ENCODE measurements at places on chromosomes 2 and 18. TPM values are rescaled to one million over a fixed set of nuclear protein-coding genes. Genes with fewer than 3 reads are reported as not detected.

ANTXR1 gene
- polyA plus RNA-seq, result 12.3 TPM

- no peak for DNase-seq
These were observed 3.1 kb downstream of the SPOPL start for GRCh38 chr2:138504546-138505235.

DNA sequence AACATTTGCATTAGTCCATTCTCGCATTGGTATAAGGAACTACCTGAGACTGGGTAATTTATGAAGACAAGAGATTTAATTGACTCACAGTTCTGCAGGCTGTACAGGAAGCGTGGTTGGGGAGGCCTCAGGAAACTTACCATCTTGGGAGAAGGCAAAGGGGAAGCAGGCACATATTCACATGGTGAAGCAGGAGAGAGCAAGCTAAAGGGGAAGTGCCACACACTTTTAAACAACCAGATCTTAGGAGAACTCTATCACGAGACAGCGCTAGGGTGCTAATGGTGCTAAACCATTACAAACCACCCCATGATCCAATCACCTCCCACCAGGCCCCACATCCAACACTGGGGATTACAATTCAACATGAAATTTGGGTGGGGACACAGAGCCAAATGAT is 201.7 kb upstream of the MGAT5 start:
- no peak for DNase-seq

- DNase-seq, result no peak
These were observed 65.2 kb upstream of the FIGN start for GRCh38 chr2:163800951-163801381.

CTAGE1 gene
- not detected for polyA plus RNA-seq

DNA sequence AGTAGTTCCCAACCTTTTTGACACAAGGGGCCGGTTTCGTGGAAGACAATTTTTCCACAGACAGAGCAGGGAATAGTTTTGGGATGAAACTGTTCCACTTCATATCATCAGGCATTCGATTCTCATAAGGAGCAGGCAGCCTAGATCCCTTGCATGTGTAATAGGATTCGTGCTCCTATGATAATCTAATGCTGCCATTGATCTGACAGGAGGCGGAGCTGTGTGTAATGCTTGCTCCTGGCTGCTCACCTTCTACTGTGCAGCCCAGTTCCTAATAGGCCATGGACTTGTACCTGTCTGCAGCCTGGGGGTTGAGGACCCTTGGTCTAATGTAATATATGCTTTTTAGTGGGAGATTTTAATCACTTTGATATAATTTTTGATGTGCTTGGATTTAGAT is 188.7 kb upstream of the KLHL14 start:
- DNase-seq, result no peak

SEMA4F gene
- polyA plus RNA-seq, result 8.0 TPM

PARD6G gene
- polyA plus RNA-seq, result 14.0 TPM

SERPINB3 gene
- 0.58 TPM for polyA plus RNA-seq

STAMBP gene
- polyA plus RNA-seq, result 64.0 TPM

UGT1A10 gene
- polyA plus RNA-seq, result 0.35 TPM

DNA sequence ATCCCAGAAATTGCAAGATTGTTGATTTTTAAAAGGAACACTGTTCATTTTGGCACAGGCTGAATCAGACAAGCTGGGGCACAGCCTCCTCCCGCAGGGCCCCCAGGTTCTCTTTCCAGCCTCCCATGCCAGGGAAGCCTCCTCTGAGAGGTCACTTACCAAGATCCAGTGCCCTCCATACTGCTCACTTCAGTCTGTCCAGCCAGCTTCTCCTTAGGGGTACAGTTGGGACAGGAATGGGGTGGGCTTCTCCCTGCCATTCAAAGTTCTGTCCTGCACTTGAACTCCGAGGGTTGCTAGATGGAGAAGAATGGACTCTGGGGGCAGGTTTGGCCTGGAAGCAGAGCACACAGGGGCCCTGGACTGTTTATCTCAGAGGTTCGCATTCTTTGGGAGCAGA is 7.5 kb upstream of the CYP26B1 start:
- DNase-seq, result no peak

- no peak for DNase-seq
These were observed 776.8 kb downstream of the CCDC85A start for GRCh38 chr2:56960581-56960980.

PRKAG3 gene
- polyA plus RNA-seq, result not detected

DNA sequence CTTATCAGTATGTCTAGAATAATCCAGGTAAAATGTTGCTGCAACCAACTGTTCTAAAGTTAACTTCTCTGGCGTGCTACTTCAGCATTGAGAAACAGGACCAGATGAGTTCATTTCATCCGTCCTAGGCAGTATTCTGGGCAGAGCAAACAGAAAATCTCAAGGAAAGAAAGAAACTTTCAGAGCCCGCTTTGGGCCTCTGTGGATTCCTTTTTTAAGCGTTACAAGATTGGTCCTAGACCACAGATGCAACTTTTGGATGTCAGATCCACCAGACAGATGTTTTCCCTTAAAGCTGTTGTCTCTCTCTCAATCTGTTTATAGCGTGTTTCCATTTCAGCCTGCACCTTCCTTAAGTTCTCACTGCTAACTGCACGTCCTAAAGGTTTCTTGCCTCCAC is 75.0 kb downstream of the BCL2 start:
- DNase-seq, result no peak

DNA sequence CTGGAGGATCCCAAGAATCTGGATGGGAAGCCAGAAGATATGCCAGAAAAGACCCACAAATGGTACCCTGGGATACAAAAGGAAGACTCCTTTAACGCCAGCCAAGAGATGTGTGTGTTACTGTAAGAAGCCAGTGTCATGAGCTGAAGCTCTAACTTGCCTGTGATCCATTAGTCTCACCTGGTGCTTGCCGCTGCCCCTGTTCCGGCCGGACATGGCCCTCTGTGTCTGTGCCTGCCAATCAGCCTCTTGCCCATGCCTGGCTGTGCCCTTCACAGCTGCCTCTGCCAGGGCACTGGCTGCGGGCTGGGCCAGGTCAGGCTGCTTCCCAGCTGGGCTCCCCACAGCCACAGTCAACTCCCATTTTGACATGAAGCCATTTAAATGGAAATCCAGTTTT is 55.4 kb downstream of the POU3F3 start:
- DNase-seq, result no peak

DNA sequence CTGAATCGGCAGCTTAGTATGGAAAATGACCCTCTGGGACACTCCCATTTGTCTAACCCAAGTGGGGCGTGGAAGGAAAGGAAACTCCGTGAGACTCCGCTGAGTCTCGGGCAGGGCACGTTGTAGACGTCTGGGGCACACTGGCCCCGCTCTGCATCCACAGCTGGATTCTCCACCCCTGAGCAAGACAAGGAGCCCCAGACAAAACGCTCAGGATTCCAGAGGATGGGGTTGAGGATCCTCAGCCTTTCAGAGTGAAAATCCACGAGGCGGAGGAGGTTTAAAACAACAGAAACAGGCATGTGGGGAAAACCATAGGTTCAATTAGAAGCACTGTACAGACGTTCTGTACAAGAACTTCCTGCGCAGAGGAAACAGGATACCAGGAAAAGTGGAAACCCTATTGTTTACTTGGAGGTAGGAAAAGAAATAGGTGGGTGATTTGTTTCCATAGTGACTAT is 124.9 kb upstream of the ZNF236 start:
- DNase-seq, result peak; percentile 10

DNA sequence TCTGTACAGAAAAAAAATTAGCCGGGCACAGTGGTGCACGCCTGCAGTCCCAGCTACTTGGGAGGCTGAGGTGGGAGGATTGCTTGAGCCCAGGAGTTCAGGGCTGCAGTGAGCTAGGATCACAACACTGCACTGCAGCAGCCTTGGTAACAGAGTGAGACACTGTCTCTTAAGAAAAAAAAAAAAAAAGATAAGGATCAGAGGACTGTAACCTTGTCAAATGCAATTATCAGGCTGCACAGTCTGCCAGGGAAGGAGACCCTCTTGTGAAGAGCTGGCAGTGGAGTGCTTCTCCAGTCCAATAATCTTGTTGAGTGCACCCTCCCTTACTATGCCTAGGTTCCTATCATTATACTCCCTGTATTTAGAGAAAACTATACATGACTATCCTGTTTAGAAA is 330.7 kb downstream of the PDE11A start:
- DNase-seq, result no peak

DNA sequence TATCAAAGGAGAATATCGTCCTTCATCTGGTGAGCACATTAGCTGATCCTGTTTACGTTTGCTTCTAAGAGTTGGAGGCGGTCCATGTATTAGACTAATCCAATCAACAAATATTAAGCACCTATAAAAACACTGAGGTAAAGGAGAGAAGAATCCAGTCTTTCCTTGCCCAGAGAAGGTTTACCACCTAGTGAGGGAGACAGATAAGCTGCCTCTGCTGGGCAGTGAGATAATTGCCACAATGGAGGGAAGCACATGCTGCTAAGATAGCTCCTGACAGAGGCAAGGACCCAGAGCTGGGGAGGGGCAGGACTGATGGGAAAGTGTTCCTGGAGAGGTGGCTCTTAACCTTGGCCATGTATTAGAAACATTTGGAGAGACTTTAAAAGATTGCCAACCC is 36.7 kb upstream of the ST8SIA5 start:
- no peak for DNase-seq

- peak; percentile 67 for DNase-seq
These were observed 28.2 kb downstream of the DTNA start for GRCh38 chr18:34738175-34738894.

- DNase-seq, result no peak
These were observed 134.7 kb upstream of the GALNT5 start for GRCh38 chr2:157122776-157123175.

DNA sequence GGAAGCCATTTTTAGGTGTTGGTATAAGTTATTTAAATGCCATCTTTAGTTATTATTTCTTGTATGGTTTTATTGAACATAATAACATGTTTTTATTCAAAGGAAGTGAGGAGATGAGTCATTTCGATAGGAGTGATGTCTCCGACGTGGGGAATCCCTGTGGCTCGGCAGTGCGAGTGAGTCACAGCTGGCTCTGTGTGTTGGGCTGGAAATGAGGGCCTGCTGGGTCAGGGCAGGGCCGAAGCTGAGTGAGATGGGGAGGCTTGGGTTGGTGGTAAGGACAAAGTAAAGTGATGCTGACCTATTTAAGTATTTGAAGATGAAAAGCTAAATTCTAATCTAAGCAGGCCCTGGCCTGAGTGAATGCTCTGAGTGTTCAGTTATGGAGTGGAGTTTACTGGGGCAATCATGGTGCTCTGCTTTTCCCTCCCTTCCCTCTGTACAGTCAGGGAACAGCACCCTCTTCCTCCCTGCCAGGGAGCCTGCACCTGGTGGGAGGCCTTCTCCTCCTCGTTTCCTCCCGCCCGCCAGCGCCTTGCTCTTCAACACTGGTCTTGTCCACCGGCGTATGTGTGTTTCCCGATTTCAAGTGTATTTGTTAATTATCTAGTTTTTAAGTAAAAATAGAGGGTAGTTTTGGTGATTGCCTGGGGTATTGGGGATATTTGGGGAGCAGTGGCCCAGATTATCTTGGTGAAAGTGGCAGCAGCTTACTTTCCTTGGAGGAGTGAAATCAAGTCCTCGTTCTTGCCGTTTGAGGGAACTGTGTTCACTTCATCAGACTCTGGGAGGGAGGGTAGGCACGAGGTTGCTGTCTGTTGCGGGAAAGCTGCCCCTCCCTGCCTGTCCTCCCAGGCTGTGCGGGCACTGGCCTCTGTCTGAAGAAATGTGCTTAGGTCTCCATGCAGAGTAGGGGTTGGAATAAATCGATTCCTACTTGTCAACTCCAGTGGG is 157.0 kb downstream of the LDLRAD4 start:
- DNase-seq, result peak; percentile 59

DNA sequence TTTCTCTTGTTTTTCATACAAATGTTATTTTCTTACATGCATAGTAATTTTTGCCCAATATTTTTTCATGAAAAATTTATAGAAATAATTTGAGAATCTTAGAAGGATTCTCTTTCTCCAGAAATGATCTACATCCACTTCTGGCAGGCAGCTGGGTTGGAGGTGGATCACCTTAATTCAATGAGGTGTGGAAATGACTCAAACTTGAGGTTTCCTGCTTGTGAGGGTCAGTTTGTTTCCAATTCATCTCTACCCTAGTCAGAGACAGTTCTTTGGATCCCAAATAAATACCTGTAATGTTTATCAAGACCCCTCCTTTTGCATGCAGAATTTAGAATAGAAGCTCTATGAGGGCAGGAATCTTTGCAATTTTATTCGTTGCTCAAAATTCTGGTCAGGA is 35.0 kb upstream of the DYNAP start:
- DNase-seq, result no peak

- no peak for DNase-seq
These were observed 3.9 kb downstream of the SLC35F6 start for GRCh38 chr2:26767894-26768487.

GRCh38 chr18:39842366-39842914 is 2112.6 kb upstream of the PIK3C3 start:
- no peak for DNase-seq

- DNase-seq, result no peak
These were observed 103.8 kb upstream of the NEDD4L start for GRCh38 chr18:57940166-57940660.

ZNF397 gene
- polyA plus RNA-seq, result 4.2 TPM

STPG4 gene
- polyA plus RNA-seq, result not detected

GRCh38 chr2:102667072-102667471 is 47.7 kb downstream of the SLC9A2 start:
- DNase-seq, result no peak

DNA sequence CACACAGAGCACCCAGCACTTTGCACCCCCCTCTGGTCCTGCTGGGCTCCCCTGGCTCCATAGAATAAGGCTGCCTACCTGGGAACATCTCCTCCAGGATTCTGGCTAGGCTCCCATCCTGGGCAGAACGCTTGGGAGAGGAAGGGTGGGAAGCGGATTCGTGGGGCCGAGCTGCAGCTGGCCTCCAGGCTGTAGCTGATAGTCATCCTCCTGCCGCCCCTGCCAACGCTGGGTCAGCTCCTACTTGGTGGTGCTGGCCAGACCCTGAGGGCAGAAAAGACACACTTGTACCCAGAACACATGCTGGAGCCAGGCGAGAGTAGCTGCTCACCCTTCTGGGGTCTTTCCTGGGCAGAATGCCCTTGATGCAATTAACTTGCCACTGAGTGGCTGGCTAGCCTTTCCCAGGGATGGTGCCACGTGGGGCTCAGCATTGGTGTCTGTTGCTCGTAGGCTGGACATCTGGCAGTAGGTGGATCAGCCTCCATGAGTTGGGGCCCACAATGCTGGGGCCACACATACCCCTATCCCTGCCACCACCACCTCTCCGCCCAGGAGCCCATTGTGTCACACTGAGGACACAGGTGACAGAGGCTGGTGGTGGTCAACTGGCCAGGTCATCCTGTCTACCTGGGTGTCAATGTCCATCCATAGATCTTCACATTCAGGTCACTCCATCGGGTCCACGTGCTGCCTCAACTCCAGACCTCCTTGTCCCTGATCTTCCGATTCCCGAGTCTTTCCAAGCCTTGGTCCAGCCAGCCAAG is 112.8 kb downstream of the NDUFA10 start:
- no peak for DNase-seq

GRCh38 chr2:8999797-9000196 is 3.7 kb downstream of the MBOAT2 start:
- DNase-seq, result no peak

DNA sequence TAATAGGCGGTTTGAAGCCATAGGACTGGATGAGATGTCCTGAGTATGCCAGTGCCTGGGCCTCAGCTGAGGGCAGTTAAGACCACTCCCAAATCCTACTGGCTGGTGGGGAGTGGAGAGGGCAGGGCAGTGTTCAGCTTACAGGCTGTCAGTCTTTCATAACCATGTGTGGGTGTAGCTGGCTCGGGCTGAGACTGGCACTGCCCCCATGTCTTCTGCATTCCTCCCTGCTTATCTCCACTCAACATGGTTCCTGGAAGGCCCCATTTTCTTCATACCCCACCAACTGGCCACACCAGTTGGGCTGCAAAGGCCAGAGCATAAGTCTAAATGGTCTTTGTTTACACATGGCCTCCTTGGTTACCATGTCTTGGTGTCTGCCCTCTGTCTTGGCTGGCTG is 17.2 kb upstream of the IL37 start:
- DNase-seq, result no peak

All from foreskin keratinocyte (primary cell).